ENCODE measurements at places on chromosomes 11 and 22.

DNA sequence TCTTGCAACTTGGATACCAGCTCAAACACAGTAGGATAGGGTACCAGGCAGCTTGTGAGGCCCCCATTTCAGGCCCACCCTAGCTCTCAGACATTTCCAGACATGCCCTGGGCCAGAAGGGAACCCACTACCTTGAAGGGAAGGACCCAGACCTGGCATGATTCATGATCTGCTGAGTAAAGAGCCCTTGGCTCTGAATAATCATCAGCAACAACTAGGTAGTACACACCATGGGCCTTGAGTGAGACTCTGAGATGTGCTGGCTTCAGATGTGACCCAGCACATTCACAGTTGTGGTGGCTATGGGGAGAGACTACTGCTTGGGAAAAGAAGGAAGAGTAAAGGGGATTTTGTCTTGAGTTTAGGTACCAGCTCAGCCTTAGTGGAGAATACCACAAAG lies 23.6 kb downstream of the JRKL start:
- DNase-seq, result no peak

GRCh38 chr11:69582756-69583467 lies 58.0 kb upstream of the CCND1 start:
- no peak for DNase-seq

DNA sequence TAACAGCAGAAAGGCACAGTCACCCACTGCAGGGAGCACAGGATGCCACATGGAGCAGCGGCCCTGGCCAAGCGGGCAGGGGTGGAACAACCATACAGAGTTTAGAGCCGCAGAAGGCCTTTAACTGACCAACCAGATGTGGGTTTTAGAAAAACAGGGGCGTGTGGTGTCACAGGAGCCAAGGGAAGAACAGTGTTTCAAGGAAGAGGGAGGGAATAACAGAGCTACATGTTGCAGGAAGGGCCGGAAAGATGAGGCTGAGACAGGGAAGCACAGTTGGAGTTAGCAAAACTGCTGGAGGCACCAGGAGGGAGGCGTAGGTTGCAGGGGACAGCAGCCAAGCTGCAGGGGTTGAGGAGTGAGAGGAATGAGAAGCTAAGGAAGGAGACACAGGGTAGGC lies 7.8 kb upstream of the NAA40 start:
- no peak for DNase-seq

DNA sequence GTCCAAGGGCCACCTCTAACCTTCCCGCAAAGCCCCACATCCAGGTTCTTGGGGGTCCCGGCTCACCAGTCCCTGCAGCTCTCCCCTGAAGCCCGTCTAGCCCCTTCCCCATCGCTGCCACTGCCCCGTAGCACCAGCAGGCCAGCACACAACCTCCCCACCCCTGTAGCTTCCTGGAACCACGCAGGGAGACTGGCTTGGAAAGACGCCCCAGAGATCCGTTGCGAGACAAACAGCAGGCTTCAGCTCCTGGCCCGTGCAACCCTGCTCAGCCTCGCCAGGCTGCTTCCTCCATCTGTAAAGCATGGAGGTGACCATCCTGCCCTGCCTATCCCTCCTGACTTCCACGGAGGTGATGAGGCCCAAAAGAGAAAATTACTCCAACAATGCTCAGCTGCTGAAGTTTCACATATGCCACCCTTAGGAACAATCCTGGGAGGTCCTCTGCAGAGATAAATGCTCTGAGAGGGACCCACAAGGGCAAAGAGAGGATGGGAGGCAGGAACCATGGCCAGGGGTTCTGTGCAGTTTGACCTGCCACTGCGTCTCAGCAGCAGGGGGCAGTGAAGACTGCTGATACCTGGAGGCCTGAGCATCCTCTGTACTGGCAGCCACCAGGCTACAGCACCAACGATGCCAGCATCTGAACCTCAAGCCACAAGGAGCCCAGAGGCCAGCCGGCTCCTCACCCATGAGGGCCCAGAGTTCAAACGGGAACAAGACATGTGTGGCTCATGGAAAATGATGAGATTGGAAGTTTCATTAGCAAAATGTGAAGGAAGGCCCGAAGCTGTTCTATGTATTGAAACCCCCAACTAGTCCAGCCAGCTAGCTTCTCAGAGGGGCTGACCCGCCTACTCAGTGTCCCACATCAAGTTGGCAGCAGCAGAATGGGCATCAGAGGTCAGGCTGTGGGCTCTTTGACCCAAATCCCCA lies 16.1 kb downstream of the DGCR2 start:
- no peak for DNase-seq

DNA sequence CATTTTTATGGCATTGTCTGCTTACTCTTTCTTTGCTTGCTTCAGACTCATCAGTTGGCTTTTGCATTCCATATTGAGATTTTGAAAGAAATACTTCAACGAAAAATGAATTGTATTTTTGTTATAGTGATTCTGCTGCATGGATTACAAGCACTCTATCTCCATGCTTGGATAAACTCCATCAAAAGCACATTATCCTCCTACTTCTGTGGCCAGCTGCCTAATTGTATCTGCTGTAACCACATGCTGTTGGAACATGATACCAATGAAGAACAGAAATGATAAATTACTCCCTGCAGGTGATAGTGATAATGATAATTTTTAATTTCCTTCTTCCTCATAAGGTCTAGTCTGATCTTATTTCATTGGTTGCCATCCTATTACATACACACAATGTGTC lies 100.8 kb downstream of the PRMT3 start:
- DNase-seq, result no peak
